ENCODE measurements at places on chromosomes 16 and 17.

DNA sequence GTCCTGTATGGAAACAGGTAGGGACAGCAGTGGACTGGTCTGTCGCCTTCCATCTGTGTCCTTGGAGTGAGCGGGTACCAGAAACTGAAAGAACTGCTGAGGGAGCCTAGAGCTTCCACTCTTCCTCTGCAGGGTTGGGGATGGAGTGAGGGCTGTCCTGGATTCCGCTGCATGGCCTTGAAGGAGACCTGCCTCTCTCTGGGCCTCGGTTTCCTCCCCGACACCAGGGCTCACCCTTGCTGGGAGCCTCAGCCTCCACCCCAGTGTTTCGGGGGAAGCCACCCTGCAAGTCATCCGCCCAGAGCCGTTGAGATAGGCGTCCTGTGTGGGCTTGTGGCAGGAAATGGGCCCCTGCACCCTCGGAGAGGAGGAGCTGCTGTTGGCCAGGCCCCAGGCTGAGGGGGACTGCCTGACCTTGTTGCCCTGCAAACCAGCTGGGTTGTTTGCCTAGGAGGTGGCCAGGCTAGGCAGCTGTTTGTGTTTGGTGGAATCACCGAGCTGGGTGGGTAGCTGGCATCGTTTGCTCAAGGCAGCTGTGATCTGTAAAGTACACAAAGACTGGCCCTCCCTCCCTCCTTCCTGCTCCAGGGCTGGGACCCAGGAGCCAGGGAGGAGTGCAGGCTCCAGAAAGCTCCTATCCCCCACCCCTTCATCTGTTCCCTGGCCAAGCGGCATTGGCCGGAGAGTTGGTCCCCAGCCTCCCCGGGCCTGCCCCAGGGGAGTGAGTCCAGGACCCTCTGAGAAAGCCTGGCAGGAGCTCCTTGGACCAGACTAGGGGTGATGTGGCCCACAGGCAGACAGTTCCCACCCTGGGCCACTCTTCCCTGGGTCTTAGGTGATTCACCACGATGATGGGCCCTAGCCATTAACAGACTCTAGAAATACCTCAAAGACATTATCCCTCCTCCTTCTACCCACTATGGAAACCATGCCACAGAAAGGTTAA lies 1.3 kb downstream of the RAB37 start:
- peak; percentile 76 for DNase-seq

DNA sequence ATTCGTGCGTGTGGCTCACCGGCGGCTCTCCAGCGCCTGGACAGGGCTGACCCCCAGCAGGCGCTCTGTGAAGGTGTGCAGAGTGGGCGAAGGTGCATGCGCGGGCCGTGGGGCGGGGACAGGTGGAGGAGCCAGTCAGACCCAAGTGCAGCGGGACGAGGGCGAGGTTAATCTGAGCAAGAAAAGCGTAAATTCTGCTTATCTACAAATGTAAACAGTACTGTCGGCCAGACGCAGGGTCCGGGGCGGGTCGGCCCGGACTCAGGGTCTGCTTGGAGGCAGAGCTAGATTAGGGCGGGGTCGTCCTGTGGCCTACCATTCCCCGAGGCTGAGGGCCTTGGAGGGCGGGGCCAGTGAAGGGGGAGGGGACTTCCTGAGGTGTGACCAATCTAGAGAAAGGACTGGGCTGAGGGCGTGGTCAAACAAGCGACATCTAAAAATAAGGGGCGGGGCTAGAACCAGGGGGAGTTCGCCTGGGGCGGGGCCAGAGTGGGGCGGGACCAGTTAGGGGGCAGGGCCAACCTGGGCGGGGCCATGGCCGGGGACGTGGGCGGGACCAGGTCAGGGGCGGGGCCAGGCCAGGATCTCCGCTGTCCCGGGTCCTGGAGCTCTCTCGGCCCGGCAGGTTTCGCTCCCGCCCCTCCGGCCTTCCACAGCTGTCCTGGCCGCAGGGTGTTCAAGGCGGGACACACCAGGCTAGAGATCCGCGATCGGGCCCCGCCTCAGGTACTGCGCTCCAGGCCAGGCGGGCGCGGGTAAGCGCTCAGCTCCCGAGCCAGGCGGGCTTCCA lies at the start of gene SEC14L5:
TSS of gene SEC14L5 (plus strand) at position 611 of the 790 bp plus-strand sequence. CDS start 994 bp downstream, outside the sequence.
- peak; percentile 80 for DNase-seq

GRCh38 chr17:40622509-40622928 lies 25.1 kb downstream of the SMARCE1 start:
- no peak for DNase-seq

GRCh38 chr17:78122216-78122930 lies 6.2 kb downstream of the TMC6 start:
- no peak for DNase-seq

DNA sequence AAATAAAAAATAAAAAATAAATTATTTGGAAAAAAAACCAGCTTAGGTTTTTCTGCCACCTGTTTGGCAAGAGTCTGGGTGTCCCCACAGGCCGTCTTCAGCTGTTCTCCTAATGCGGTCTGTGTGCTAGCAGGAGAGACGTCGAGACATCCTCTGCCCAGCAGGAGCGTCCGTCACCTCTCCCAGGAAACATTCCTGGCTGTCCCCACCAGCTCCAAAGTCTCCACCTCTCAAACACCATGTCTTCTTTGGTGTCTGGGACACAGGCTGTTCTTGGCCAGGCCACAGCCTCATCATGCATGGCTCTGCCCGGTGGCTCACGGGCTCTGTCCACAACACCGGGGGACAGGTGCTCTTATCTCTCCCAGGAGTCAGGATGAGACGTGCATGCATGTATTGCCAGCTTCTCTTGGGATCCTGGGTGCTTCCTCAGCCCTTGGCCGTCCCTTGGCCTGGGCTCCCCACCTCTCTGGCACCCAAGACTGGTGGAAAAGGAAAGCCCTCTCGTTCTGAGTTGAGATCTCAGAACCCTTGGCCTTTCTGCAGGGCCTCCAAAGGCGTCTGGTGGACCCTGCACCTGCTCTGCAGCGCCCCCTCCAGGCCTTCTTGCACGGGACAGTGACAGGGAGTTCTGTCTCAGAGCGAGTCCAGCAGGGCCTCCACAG lies 84.9 kb upstream of the CBX4 start:
- DNase-seq, result peak; percentile 25

DNA sequence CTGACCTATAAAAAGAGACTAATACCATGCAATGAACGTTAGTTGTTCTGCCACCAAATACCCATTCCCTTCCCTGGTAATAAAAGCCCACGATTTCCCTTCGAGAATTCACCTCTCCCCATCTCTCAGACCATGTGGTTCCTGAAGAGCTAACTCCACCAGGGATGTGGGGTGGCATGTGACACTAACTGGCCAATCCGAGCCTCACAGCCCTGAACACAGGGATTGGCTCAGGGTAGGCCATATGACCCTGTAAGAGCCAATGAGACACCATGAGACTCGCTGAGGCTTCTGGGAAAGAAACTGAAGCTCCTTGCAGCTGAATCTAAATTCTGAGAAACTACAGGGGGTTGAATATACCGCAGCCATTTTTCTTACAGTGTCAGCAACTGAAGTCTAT lies 21.1 kb downstream of the HELZ start:
- no peak for DNase-seq

GRCh38 chr16:22220714-22221113 lies 14.6 kb downstream of the EEF2K start:
- DNase-seq, result no peak

All from stimulated activated CD8-positive, alpha-beta memory T cell treated with anti-CD3 and anti-CD28 coated beads, Interleukin-15, amount 100 ng/mL, for 48 hours (primary cell).